ENCODE measurements at places on chromosomes 7 and 10.

DNA sequence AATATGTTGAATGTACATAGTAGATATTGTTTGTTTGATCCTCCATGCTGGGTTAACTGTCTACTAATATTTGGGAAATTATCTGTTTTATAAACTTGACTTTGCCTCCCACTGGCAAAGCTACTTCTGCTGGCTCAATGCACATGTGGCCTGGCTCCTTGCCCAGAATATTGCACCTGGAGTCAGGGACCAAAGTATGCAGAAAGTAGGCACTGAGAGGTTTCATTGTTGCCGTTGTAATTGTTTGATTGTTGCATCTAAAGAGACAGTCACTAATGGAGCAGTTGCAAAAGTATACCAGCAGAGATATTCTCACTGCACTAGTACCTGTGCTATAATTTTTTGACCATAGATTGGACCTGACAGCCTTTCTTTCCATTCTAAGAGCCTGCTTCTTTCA lies 137.8 kb upstream of the CNTNAP2 start:
- DNase-seq = no peak

- no peak for DNase-seq
Observed at GRCh38 chr10:103442031-103442461, 10.1 kb downstream of the CALHM2 start.

DNA sequence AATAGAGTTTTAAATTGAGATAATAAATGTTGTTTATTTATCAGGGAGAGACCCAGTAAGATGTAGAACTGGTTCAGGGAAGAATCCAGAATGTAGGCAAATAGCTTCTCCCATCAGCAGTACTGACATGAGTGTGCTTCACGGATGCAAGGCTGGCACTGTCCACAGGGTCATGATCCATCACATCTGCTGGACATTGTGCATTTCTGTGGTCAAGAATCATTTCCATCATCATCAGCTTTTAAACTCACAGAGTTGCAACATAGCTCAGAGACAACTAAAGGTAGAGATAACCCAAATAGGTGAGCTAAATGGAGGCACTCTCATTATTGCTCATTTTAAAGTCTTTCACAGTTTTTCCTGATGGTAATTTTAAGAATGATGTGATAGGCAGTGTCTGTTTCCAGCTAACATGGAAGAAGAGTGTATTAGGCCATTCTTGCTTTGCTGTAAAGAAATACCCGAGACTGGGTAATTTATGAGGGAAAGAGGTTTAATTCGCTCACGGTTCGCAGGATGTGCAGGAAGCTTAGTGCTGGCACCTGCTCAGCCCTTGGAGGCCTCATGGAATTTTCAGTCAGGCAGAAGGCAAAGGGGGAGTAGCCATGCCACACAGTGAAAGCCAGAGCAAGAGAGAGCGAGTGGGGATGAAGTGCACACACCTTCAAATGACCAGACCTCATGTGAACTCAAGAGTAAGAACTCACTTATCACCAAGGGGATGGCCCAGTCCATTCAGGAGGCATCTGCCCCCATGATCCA lies 80.8 kb downstream of the INPP5A start:
- no peak for DNase-seq

GRCh38 chr7:158265743-158266080 lies 321.9 kb downstream of the PTPRN2 start:
- DNase-seq = no peak

- DNase-seq = no peak
Observed at GRCh38 chr7:111788286-111789047, 226.2 kb upstream of the IMMP2L start.

Data from T-cell (primary cell).